ENCODE measurements at places on chromosomes 16 and 17.
A peak's percentile ranks its signal among the peaks of the same experiment; 100 is the strongest.

- DNase-seq: no peak
These were observed 3.8 kb downstream of the ADAMTS18 start for GRCh38 chr16:77430787-77431585.

GRCh38 chr17:66633317-66633965 is 201.5 kb upstream of the CACNG5 start:
- peak; percentile 69 for DNase-seq

- peak; percentile 82 for DNase-seq
These were observed 5.0 kb upstream of the RARA start for GRCh38 chr17:40303708-40304551.

DNA sequence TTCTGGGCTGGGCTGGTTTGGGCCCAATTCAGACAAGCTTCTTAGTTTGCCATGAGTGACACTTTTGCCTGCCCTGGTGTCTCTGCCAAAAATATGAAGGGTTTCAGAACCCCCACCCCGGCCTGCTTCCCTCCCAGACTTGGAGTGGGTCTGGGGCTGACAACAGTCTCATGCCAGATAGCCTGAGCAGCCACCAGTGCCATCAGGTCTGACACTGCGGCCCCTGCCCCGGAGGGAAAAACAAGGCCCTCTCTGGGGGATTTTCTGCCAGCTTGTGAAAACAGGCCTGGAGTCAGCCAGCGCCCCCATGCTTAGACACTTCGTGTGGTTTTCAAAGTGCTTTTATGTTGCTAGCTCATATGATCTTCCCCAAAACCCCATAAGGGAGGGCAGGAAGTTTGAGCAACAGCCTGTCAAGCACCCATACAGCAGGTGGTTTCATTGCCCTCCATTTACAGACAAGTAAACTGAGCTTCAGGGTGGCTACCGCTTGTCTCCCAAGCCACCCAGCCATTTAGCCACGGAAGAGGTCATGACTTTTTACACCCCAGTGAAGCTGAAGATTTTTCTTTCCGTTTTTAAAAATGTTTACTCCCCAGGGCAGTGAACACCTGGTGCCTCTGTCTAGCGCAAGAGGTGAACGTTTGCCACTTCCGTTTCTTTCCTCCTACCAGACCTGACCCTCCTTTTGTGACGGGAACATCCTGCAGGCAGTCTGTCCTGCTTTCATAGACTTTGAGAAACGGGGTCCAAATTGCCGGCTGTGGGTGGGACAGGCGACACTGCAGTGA is 300.6 kb downstream of the SEC14L1 start:
- DNase-seq: no peak

GRCh38 chr17:31854672-31855071 is 4.4 kb downstream of the COPRS start:
- no peak for DNase-seq

GRCh38 chr16:70473446-70474319 is 19.3 kb downstream of the FCSK start:
- no peak for DNase-seq

GRCh38 chr16:66953462-66954096 is 7.5 kb upstream of the CES3 start:
- DNase-seq: no peak

DNA sequence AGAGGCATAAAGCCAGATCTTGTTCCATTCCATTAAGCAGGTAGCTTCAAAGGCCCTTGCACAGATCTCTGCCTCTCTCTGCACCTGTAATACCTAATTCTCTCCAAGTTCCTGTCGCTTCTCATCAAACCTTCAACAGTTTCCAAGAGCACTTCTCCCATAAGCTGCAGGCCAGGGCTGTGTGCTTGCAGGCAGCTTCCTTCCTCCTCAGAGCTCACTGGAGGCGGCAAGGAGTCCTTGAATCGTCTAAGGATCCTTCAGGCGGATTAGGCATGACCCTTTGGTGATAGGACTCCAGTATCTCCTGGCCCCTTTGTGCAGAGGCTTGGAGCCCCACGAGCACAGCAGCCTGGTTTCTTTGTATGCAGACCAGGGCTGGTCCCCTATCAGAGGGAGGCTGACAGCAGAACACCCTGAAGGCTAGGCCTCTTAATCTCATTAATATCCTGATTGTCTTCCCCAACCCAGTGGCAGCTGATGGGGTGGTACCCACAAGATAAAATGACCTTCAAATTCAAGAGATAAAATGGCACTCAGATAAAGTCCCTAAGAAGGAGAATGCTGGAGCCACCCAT is 19.8 kb downstream of the HNF1B start:
- no peak for DNase-seq

- DNase-seq: no peak
These were observed 11.5 kb upstream of the PIPOX start for GRCh38 chr17:29031488-29031887.

DNA sequence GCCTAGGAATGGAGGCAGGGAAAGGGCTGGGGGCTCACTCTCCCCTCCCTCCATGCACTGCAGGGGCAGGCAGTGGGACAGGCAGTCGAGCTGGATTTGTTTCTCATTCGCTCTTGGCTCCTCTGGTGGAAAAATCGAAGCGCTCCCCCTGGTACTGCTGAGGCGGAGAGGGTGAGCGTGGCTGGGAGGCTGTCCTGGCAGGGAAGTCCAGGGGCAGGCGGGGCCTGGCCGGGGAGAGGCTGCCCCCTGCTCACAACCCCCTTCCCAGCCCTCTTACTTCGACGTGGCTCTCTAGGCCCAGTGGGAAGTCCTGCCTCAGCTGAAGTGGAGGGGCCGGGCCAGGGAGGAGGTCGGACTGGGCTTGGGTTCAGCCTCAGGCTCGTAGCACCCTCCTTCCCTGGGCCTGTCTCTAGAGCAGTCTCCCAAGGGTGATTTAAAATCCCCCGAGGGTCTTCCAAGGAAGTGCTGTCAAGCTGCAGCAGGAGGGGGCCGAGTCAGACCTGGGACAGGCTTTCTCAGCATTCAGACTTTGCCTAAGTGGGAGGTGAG is 16.5 kb upstream of the TMEM92 start:
- DNase-seq: no peak

DNA sequence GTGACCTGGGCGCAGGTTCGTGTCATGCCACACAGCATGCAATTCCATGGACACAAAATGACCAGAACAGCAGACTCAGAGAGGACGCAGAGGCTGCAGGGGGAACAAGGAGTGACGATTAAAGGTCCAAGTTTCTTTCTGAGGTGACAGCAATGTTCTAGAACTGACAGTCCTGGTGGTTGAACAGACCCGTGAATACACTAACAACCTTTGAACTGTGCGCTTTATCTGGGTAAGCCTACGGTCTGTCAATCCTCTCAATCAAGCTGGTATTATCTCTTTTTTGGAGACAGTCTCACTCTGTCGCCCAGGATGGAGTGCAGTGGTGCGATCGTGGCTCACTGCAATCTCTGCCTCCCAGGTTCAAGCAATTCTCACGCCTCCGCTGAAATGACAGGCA is 134.1 kb downstream of the ZNF778 start:
- no peak for DNase-seq

DNA sequence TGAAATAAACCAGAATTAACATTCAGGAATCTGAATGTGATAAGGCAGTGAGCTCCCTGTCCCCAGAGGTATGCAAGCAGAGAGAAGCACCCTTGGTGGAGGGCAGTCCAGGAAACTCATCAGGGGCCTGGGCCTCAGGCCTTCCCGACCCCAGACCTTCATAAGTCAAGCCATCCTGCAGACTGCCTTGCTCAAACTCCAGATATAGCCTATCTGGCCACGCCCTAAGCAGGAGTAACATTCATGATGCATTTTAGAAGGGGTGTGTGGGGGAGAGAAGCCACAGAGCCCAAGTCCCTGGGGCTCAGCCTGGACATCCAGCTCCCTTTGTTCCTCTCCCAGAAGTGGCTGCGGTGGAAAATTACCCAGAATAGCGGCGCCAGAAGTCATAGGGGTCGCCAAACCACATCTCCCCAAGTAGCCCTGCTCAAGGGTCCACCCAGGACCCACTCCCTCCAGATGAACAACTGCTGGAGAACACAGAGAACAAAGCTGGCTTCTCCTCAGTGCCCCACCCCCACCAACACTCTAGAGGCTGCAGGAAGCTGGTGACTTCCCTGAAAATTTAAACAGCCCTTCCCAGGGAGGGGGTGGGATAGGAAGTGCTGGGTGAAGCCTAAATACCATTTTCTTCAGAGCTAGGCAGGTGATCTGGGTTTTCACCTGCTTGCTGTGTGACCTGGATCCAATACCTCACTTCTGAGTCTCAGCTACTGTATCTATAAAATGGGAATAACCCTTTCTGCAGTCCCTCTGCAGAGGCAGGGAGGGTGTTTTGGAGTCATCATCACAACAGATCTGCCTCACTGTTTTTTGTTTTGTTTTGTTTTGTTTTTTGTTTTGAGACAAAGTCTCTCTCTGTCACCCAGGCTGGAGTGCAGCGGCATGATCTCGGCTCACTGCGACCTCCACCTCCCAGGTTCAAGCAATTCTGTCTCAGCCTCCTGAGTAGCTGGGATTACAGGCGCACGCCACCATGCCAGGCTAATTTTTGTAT is 1.5 kb upstream of the SREBF1 start:
- peak; percentile 44 for DNase-seq

DNA sequence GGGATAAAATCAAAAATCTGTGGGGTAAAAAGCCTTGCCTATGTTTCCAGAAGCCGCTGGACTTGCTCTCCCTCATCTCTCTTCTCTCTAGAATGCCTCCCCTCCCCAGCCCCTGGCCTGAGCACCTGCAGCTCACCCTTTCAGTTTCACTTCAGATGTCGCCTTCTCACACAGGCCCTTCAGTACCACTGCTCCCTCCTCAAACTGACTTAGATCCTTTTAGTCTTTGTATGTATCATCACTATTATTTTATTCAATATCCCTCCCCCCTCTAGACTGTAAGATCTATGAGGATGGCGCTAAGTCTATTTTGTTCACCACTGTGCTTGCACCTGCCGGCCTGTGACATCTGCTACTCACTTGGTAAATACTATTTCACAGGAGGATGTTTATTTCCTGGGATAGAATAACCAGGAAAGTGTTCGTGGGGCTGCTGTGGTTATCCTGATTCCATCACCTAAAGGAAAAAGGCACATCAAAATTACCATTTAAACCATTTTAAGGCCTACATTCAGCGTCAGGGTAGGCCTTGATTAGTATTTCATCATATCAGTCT is 122.3 kb downstream of the MRTFB start:
- DNase-seq: no peak

- no peak for DNase-seq
These were observed 2.6 kb downstream of the PARD6A start for GRCh38 chr16:67663151-67663876.

GRCh38 chr17:5769593-5770354 is 185.5 kb upstream of the NLRP1 start:
- peak; percentile 68 for DNase-seq

GRCh38 chr16:84808826-84809225 is 11.0 kb upstream of the CRISPLD2 start:
- DNase-seq: no peak

DNA sequence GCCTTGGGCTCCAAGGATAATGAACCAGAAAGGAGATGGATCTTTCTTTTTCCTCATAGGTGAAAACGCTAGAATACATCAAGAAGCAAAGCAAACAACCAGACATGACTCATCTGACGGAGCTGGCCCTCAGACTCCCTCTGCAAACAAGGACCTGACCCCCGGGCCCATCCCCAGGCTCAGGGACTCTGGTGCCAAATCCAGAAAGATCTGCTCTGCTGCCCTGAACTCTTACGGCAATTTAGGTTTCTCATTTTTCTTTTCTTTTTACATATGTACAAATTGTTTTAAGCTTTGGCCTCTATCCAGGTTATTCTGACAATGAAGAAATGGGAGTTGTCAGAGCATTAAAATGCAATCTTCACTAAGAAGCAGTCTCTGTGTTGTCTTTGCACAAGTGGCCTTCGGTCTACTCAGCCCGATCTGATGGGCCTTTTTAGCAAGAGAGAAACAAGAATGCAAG is 17.7 kb downstream of the KNOP1 start:
- peak; percentile 72 for DNase-seq

DNA sequence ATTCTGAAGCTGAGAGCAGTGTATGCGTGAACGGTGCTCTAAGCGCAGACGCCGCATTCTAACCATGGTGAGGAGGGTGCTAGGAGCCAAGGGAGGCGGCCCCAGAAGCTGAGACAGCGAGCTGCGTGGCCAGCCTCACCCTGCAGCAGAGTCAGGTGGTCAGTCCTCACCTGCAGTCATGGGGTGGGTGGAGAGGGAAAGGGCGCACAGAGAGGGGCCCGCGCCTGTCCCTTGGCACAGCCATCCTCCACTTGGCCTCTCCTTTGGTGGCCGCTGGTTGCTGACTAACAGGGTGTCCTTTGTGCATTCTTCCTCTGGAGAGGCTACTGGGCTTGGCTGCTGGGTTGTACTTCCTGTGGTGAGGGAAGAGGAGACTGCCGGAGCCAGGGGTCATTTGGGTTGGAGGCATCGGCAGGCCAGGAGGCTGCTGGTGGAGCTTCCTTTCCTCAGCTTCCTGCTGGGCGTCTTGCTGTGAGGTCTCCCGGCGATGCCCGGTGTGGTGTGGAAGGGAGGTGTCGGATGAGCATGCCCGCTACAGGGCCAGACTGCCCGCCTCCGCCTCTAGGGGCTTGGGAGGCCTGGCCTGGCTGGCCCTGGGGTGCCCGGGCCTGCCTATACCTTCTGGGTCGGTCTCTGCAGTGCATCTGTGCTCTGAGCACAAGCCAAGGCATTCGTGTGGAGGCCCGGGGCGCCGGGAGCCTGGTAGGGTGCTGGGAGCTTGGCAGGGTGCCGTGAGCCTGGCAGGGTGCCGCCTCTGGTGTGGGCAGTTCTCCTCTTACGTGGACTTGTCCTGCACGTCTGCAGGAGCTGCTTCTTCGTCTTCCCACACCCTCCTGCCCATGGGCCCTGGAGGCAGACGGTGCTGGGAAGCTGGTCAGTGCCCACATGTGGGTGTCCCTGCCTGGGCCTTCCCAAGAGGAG is 17.4 kb downstream of the RNF213 start:
- DNase-seq: peak; percentile 25

DNA sequence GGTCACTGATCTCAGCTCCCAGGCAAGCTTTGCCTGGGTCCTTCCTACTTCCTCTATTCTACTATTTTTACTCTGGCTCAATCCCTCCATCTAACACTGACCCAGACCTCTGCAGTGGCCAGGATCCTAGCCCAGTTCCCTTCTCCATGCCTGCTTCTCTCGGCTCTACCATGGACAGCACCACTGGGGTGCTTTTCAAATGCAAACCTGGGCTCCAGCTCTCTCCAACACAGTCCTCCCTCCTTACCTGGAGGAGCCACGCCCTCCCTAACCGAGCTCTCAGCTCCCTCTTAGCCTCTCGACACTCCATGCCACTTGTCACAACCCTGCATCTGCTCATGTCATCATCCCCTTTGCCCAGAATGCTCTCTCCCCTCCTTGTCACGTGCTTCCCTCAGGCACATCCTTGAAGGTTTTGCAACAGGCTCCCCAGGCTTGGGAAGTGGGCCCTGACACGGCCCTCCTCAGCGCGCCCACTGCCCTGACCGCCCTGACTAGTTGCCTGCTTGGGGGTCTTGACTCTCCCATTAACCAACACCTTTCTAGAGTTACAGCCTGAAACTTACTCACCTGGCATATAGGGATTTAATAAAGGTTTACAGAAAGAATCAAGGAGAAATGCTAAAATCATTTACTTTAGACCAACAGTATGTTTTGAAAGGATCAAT is 41.6 kb downstream of the MARF1 start:
- DNase-seq: no peak

GRCh38 chr16:47387026-47387734 is 73.7 kb downstream of the ITFG1 start:
- no peak for DNase-seq

GRCh38 chr16:89723279-89724250 is 2.2 kb downstream of the ZNF276 start:
- DNase-seq: peak; percentile 45

All from astrocyte of the spinal cord (primary cell).